ENCODE measurements at places on chromosomes 7 and 10.

GRCh38 chr10:133131734-133132472 lies 28.1 kb upstream of the KNDC1 start:
- no peak for DNase-seq

GRCh38 chr7:143238289-143238980 lies 16.6 kb downstream of the TAS2R40 start:
- no peak for DNase-seq

- no peak for DNase-seq
Measured at GRCh38 chr10:117461766-117462423, 80.7 kb upstream of the EMX2 start.

DNA sequence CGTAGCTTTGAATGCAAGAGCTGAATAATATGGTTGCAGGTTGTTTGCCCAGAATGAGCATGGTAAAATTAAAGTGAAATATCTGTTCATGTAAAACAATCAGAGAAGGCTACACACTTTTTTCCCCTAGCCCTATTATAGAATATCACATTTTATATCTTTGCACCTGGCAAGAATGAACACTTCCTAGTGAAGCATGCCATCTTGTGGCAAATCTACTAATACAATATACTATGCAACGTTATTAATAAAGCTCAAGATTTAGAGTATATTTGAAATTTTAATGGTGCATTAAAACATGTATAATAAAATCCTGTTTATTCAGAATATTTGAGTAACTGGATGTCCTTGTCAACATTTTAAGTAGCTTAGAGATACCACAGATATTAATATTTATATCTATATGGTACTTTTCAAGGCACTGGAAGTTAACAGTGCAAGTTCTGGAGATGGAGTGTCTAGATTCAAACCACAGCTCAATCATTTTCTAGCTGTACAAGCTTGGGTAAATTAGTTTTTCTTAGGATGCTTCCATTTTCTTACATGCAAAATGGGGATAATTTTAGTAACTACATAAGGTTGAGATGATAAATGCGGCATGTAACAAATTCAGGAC lies 643.1 kb upstream of the SEMA3D start:
- DNase-seq = no peak

- DNase-seq = no peak
Measured at GRCh38 chr10:5492929-5493576, 6.3 kb downstream of the CALML5 start.

GRCh38 chr10:89392974-89393373 lies 551 bp downstream of the IFIT1 start:
- peak; percentile 19 for DNase-seq

DNA sequence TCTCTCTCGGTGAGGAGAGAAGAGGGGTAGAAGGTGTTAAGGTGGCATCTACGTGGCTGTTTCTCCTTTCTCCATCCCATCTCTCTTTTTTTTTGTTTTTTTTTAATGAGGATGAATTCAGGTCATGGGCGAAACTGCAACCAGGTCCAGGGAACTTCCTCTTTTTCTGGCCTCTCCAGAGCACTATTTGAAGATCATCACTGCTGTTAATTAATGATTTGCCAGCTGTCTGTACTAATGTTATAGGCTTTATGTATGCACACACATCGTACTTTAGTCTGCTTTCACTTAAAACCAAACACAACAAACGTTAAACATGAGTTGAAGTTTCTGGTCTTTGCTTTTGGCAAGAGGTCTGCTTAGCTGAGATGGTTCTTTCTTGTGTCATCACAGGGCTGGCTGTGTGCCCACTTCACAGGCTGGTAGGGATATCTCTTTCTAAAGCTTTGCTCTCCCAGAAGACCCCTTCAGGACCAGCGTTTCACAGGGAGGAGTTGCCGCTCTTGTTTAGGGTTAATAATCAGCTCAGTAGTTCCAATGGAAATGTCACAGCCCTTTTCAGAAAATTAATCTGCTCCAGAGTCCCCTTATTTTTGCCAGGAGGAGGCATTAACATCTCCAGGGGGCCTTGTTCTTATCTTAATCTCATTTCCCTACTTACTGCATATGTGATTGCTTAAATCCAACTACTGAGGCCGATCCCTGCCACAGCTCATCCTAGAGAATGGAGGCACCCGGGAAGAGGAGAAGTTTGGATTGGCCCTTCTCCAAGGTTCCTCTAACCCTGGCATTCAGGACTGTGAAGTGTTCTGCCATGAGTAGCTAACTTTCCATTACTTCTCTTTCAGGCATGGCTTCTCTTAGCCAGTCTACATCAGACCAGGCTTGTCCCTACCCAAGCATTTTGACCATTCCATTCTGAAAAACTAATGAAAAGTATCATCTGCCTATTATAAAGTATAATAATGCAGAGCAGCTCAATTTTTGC lies 273.9 kb upstream of the NFE2L3 start:
- DNase-seq = no peak

DNA sequence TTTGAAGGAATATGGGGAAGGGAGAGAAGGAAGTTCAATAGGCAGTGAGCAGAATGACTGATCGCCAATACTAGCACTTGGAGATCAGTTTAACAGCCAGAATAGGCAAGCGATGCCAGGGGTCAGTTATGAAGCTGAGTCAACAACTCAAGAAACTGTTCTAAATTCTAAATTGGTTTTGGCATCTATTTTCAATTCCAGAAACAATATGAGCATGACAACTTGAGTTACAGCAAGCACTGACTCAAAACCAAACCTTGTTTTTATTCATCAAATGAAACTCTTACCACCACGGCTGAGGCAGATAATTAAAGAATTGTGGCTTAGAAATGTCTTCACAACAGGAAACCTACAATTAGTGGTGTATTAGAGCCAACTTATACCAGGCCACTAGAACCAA lies 180.5 kb upstream of the ASAH2 start:
- DNase-seq = no peak

- peak; percentile 29 for DNase-seq
Measured at GRCh38 chr7:107505997-107506673, 36.3 kb downstream of the GPR22 start.

DNA sequence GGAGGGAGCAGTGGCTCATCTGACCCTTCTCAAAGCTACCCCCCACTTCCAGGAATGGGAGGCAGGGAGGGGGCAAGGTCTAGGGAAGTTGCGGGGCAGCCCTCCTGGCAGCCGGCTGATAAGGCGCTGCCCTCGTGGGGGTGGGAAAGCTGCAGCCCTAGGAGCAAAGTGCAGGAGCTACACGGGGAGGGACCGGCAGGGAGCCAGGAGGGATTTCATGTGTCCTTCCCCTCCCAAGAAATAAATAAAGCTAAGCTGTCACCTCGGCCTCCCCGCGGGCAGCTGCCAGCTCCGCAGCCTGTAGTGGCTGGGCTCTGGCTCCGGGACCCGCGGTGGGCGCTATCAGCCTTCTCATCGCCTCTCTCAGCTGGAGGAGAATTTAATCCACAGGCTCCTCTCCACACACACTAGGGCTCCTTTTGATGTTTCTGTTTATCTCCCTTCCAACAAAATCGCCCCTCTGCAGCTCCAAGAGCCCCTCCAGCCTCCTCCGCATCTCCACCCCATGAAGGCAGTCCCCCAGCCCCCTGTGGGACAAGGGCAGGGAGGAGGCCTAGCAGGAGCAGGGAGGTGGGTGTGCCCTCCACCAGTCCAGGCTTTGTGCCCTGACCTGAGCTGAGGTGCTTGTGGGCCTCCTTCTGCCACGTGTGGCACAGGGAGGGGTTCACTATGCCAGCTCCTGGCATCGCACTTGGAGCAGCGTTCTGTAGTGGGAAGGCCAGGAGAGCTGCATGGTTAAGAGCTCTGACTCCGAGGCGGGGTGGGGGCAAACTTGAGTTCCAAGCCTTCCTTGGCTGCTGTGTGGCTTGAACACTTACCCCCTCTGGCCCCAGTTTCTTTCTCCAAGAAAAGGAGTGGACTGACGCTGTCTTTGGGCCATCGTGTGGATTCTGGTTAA lies 80.5 kb downstream of the C10orf105 start:
- DNase-seq = peak; percentile 97

GRCh38 chr10:103740611-103741010 lies 114.8 kb downstream of the SH3PXD2A start:
- DNase-seq = no peak

DNA sequence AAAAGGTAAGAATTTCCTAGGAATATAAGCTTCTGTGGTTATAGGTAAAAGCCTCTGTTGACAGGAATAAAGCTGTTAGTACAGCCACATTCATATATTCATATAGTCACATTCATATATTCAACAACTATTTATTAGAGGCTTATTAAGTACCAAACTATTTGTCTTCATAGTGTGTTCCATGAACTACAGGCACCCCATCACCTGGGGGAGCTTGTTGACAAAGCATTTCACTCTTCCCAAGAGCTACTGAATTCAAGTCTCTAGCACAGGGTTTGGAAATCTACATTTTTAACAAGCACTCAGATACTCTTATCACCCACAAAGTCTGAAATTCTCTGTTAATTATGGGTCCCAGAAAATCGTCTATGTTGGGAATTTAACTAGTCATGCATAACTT lies 110.6 kb downstream of the RNLS start:
- no peak for DNase-seq

GRCh38 chr7:152663931-152664330 lies 12.0 kb downstream of the XRCC2 start:
- DNase-seq = no peak
